Cerebellar nuclear complex (tissue), 1 donor: ENCODE measurements at places on chromosomes 5 and 9.

GRCh38 chr5:143063175-143063970, 293.2 kb downstream of the ARHGAP26 start:
- no peak for DNase-seq

- no peak for DNase-seq
Observed at GRCh38 chr5:103307470-103307869, 48.9 kb downstream of the MACIR start.

DNA sequence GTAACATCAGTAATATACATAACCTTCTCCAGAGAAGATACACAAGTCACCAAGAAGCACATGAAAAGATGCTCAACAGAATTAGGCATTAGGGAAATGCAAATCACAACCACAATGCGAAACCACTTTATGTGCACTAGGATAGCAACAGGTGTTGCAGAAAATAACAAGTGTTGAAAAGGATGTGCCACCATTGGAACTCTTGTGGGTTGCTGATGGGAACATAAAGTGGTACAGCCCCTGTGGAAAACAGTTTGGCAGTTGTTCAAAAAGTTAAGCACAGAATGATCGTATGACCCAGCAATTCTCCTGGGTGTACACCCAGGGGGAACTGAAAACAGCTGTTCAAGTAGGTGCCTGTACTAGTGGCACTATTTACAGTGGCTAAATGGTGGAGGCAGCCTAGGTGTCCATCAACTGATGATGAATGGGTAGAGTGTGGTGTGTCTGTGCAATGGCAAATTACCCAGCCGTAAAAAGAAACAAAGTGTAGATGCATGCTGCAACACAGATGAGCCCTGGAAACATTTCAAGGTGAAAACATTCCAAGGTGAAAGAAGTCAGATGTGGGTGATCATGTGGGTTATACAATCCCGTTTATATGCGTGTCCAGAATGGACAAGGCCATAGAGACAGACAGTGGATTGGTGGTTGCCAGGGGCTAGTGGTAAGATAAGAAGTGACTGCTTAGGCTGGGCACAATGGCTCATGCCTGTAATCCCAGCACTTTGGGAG, 27.2 kb downstream of the CCDC69 start:
- DNase-seq, result no peak

- DNase-seq, result no peak
Observed at GRCh38 chr5:170104710-170105109, 987 bp upstream of the FOXI1 start.

- no peak for DNase-seq
Observed at GRCh38 chr5:89028595-89029285, 145.8 kb upstream of the MEF2C start.

- DNase-seq, result no peak
Observed at GRCh38 chr5:82381591-82381990, 103.4 kb upstream of the RPS23 start.

DNA sequence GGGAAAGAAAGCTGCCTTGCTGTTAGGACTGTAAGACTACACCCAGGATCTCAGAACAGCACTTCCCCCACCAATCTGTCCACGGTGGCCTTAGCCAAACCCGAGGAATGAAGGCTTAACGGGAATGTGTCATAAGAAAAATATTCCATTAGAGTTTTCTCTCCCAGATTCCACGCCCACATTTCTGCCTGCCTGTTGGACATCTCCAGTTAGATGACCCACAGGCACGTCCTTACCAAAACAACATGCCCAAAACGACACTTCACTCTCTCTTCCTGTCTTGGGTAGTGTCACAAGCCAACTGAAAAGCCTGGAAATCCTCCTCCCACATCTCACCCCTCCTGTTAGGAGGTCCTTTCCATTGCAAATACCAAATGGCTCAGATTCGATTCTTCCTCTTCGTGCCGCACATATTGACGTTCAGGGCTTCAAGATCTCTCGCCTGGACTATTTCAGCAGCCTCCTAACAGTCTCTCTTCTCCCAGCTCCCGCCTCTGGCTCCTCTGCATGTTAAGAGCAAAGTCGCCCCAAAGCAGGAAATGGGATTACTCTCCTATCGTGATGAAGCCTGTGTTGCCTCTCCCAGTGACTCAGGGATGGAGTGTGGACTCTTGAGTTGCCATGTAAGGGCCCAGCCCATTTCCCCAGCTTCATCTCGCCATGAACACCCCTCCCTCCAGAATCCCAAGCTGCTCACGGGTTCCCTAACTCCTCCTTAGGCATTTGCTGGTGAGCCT, 159.3 kb downstream of the NR3C1 start:
- peak; percentile 8 for DNase-seq

DNA sequence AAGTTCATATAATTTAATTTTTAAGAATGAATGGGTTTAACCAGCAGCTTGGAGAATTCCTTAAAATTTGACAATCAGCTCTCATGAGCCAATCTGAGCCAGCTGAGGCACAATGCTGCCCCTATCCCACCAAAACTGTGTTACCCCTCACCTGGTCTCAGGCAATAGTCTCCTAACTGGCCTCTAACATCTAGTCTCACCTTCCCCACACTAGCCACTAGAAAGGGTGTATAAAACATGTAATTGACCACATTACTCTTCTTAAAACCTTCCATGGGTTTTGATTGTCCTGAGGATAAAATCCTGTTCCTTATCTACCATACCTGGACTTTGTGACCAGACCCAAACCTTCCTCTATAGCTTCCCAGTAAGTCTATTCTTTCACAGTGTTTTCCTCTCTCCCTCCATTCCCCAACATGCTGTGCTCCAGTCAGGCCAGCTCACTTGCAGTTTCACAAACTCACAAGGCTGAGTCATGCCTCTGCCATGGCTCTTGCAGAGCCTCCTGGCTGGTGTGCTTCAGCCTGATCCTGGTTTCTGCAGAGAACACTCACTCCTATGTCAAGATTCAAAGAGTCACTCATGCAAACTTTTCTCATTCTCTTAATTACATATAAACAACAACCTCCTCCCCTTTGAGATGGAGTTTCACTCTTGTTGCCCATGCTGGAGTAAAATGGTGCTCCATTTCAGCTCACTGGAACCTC, 16.0 kb upstream of the ZCCHC7 start:
- no peak for DNase-seq

DNA sequence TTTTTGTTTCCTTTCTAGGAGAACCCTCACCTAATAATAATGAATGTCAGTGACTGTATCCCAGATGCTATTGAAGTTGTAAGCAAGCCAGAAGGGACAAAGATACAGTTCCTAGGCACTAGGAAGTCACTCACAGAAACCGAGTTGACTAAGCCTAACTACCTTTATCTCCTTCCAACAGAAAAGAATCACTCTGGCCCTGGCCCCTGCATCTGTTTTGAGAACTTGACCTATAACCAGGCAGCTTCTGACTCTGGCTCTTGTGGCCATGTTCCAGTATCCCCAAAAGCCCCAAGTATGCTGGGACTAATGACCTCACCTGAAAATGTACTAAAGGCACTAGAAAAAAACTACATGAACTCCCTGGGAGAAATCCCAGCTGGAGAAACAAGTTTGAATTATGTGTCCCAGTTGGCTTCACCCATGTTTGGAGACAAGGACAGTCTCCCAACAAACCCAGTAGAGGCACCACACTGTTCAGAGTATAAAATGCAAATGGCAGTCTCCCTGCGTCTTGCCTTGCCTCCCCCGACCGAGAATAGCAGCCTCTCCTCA, 87.1 kb downstream of the OSMR start:
- no peak for DNase-seq

- DNase-seq, result no peak
Observed at GRCh38 chr9:110426052-110426709, 88.5 kb upstream of the TXNDC8 start.

DNA sequence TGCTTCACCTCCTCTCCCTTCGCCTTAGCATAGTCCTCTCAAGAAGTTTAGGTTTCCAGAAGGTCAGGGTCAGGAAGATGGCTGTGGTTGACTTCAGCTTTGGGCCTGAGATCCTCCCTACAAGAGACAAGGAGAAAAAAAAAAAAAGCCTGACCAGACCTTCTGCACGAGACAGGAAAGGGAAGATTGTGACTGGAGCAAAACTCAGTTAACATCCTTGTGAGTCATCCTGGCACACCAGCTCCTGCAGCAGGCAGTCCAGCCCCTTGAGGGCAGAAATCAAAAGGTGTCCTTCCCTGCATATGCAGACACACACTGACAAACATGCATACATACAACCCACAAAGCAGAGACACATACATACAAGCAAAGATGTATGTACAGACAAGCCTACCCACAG, 18.0 kb upstream of the ENHO start:
- no peak for DNase-seq

DNA sequence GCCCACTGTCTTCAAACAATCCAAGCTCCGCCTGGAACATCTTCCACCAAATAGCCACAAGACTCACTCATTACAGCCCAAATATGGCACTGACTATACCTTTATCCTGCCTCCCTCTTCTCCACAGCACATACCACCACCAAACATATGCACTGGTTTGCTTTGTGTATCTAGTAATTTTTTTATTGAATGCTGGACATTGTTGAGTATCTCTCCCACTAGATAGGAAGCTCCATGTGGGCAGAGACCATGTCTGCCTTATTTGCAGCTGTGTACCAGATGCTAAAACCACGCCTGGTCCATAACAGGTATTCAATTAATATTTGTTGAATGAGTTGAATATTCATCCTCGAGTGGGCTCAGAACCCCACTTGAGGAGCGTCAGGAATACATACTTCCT, 67.2 kb upstream of the FUBP3 start:
- DNase-seq, result no peak

GRCh38 chr5:78907255-78907891, 77.7 kb downstream of the ARSB start:
- no peak for DNase-seq

DNA sequence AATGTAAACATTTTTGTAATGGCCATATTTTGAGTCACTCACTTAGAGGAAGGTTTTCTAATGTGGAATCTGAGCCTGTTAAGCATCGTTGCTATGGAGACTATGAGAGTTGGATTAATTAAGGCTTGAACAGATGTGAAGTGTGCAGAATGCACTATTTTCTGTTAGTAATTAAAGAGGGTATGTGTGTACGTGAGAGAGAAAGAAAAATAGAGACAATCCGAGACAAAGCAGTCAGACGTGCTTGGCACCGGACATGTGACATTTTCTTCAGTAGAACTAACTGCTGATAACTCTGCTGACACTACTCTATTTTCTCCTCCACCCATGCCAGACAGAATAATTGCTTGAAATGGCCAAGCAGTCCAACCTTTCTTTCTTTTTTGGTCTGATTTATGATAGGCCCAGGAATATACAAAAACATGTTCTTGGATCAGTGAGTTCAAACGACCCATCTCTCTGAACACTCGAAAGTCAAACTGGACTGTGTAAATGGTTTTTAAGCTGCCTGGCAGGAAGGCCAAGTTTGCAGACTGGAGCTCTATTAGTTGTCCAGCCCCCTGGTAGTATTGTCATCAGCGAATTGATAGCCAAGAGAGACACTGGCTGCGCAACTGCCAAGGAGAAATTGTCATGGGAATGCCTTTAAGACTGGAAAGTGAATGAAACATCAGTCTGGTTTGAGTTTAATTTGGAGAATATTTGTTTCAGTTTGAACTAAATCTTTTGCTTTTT, 322.1 kb downstream of the ARHGEF28 start:
- DNase-seq, result no peak

DNA sequence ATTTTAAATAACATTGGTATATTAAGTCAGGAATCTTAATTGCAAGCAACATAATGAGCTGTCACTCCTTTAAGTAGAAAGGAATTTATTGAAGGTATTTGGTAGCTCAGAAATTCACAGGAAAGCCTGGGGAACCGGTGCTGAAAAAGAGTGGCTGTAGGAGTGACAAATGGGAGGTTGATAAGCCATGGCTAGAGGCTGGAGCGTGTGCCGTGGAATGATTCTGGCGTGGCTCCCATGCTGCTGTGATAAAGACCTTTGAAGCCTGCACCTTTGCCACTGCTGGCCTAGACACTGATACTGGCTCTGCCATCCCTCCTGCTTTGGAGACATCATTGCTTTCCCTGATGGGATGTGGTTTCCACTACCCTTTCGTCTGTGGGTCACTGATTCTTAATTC, 65.7 kb upstream of the ATG10 start:
- no peak for DNase-seq

DNA sequence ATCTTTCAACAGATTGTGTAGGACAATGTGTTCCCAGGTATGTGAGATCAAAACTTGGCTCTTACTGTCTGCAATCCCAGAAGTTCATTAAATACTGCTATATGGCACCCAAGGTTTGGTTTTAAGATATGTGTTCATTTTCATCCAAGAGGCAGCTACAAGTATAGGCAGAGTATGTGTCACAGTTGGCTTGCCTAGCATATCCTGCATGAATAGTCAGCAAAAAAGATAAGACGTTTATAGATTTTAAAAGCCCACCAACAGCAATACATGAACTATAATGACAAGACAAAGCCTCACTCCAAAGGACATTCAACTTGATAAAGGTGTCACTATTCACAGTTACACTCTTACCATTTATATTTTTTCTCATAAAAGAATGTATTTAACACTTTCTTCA, 99.1 kb downstream of the BNC2 start:
- no peak for DNase-seq

- DNase-seq, result no peak
Observed at GRCh38 chr5:171226096-171226754, 82.8 kb upstream of the TLX3 start.

GRCh38 chr5:174834081-174834480, 109.7 kb downstream of the MSX2 start:
- no peak for DNase-seq

DNA sequence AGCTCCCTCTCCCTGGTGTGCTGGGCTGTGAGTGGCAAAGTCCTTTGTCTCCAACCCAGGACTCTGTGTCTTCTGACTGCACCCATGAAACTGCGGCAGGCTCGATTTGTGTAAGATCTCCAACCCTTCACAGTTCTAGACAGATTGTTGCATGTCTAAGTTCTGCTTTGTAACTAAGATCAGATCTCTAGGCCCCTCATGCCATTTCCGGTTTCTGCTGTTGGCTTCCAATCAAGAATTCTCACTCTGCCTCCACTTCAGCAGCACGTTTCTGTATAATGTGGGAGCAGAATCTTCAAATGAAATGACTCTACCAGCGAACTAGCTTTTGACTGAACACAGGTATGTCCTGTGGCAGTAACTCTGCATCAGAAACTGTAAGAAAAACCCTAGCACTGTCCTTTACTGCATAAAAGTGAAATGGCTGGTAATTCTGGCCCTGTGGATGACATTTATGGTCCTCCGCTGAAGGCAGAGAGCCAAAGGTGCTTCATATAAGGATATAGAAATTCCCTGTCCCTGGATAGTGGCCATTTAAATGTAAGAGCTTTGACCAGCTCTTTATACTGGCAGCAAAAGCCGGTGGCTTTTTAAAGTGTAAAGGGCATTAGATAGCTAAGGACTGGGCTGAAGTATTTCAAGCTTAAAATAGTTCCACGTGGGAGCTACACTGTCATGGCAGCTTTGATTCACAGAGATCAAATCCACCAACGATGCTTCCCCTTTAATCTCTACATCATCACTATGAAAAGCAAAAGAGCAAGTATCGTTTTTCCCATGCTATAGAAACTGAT, 319.0 kb upstream of the CDH6 start:
- DNase-seq, result no peak
